ENCODE measurements at places on chromosomes 5 and 9.

DNA sequence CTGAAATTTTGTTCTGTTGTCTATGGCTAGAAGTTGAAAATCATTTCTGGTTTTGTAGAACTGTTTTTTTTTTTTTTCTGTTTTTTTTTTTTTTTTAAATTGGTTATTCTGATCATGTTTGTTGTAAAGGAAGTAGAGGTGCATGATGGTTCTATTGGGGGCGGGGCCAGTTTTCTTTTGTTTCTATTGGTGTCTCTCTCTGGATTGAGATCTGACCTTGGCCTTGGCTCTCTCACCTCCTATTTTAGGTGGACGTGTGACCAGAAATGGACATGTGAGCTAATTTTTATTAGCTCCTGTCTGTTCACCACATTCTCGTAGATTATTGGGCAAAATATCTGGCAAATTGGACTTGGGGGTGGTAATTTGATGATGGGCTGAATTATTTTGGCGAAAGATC lies 3.2 kb downstream of the ZNF618 start:
- DNase-seq, result no peak

- no peak for DNase-seq
Observed at GRCh38 chr9:81363916-81364480, 325.3 kb downstream of the TLE1 start.

DNA sequence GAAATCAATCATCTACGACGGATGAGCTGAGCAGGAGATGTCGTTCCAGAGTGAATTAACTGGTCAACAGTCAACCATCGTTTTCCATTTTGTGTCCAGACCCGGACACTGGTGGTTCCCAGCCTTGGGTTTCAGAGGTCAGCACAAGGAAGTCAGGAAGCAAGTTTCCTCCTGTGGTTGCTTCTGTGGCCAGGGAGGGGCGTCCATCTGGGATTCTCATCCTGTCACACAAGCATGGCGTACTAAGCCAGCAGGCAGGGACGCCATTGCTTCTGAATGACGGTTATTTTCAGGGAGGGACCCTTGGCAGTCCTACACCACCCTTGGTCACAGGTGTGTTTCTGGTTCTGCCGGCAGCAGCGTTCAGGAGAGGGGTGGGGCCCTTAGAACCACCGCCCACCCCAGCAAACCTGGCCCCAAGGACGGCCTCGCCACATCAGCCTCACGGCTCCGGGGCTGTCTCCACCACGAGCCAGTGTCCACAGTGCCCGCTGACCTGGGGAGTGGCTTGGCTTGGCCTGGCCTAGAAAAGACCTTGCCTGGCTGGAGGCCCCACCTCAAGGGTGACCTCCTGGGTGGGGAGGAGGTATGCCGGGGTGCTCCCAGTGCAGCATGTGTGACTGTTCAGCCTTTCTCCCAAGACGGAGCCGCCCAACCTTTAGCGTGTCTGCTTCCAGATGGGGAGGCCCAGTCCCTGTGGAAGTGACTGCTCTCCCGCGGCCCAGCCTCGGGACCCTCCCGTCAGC lies 25.2 kb downstream of the NDUFS6 start:
- no peak for DNase-seq

DNA sequence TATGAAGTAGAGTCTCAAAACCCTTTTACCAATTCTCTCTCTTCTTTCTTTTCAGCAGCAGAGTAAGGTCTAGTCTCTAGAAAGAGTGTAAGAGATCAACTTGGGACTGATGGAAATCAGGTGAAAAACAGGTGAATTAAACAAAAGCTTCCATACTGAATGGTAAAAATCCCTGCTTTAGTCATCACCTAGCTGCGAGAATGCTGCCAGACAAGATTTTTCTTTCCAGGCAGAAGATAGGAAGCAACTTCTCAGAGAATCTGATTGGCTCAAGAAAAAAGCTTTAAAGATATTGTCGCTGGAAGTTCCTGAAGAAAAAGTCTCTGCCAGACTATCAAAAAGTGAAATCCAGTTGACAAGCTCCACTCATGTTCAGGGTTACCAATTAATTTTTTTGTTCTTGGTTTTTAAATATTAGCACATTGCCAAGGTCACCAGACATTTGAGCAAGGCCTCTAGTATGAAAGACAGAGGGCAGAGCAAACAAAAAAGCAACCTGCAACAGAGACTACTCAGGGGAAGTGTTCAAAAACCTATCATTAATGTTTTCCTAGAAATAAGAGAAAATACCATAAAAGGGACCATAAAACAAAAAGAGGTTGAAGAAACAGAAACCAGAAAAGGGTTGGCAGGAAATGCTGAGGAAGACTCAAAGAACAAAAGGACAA lies 9.3 kb downstream of the CDO1 start:
- DNase-seq, result no peak

GRCh38 chr9:98563212-98563907 lies 145.4 kb downstream of the GABBR2 start:
- no peak for DNase-seq

- DNase-seq, result no peak
Observed at GRCh38 chr5:73412597-73412988, 36.0 kb downstream of the FOXD1 start.

GRCh38 chr9:21357479-21358460 lies 7.1 kb upstream of the IFNA6 start:
- DNase-seq, result no peak

DNA sequence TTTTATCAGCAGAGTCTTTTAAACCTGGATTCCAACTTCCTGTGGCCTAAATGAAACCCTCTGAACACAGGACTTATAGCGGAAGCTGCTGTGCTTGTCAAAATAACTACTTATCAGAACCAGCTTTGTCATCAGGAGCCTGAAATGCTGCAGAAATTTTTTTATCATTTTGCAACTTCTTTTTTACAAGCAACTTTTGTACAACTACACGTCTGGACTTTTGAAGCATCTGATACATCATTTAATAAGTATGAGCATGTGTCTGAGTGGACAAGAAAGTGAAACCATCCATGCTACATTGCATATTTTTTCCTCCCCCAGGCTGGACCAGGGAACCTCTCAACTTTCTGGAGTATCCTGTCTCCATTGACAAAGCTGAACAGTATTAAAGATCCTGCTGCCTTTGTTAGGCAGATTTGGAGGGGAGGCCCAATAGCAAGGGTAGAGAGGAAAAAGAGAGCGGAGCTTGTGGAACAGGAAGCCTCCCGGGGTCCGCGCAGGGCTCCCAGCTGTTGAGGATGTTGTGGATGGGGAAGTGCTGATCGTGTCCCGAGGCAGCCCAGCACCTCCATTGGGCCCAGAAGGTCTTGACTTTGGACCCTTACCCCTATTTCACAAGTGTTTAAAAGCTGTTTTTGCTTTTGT lies 196.6 kb downstream of the MSX2 start:
- no peak for DNase-seq

- DNase-seq, result no peak
Observed at GRCh38 chr9:133238851-133239532, 29.9 kb upstream of the OBP2B start.

- no peak for DNase-seq
Observed at GRCh38 chr5:36576721-36577120, 29.7 kb upstream of the SLC1A3 start.

Data from NCI-H510A (cell line).